Kidney tubule cell (primary cell): ENCODE measurements at places on chromosomes 5 and 9.

GRCh38 chr5:137589185-137589584 lies 90.1 kb upstream of the SPOCK1 start:
- no peak for DNase-seq

DNA sequence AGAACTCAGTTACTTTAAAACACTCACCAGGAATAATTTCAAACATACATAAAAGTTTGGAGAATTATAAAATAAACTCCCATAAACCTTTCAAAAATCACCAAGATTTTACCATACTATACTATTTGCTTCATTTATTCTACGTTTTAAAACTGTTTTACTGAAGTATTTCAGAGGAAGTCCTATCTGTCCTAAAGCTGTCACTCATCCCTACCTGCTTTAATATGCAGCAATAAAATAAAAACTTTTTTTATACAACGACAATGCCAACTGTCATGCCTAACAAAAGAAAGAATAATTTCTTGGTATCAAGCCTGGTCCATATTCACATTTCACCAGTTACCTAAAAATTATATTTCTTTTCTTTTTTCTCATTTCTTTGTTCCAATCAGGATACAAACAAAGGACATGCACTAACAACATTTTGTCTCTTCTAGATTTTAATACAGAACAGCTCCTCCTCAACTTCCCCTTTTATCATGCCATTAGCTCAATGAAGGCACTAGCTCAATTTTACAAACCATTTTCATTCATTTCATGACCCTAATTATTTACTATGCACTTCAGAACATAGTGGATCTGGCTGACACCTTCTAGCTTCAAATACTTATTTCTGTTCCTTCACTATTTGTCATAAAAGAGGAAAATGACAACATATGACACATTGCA lies 135.2 kb downstream of the GNAQ start:
- no peak for DNase-seq

DNA sequence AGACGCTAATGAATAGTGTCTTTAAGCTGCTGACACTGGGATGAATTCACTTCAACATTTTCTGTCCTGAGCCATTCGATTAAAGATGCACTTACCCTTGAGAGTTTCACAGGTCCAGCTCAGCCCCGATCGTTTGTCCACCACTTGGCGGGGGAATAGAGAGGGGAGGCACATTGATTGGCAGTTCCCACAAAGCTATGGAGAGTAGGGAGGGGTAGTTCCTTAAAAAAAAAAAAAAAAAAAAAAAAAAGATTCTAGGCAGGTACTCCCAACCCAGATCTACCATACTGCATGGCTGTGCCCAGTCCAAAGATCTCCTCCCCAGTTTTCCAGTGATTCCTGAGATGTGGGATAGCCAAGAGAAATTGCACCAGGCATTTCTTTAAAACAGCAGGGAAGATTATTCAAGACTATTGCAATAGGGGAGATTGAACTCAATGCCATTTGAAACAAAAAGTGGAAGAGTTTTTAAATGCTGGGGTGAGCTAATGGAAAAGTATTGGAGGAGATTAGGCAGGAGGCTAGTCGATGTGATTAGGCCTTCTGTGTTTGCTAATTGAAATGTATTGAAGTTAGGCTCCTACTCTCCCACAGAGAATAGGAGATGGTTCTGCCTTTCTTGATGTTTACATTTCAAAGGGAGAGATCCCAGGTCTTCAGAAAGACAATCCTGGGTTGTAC lies 2217.4 kb upstream of the WWC1 start:
- no peak for DNase-seq

- no peak for DNase-seq
These were observed 83.3 kb downstream of the ICE1 start for GRCh38 chr5:5505815-5506214.

DNA sequence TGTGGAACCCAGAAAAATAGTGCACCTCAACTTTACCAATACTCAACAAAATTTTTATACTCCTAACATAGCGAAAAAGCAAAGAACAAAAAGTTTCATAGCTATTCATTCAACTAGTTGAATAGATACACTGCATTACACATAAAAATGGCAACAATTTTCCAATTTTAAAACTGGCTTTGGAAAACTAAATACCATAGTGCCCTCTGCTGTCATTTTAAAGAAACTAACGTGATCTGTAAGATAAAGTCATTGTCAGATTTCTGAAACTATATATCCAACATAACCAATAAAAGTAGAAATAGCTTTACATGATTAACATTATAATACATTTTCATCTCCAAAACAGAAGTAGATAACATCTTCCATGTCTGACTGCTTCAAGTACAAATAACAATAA lies 31.6 kb downstream of the DTWD2 start:
- peak; percentile 25 for DNase-seq

GRCh38 chr5:79851391-79851863 lies 139.6 kb downstream of the MTX3 start:
- no peak for DNase-seq
